Regular cardiac myocyte (primary cell): ENCODE measurements at places on chromosomes 1 and 21. TPM values are rescaled to one million over a fixed set of nuclear protein-coding genes. Genes with fewer than 3 reads are reported as not detected.

The TESK2 gene
- 0.96 and 2.5 TPM in 2 replicates for total RNA-seq

The OXCT2 gene
- 0.96 and 1.7 TPM in 2 replicates for total RNA-seq

The FAM151A gene
- total RNA-seq: not detected in 2 replicates

The GCLM gene
- total RNA-seq: 18.3 and 25.3 TPM in 2 replicates

The TSPAN1 gene
- 0.56 and 0.58 TPM in 2 replicates for total RNA-seq

The PRELP gene
- total RNA-seq: under 0.01 and 1.1 TPM in 2 replicates

The GNG12 gene
- 214 and 234 TPM in 2 replicates for total RNA-seq

The DAB1 gene
- 0.28 TPM in 1 of 2 replicates, not detected in the other for total RNA-seq

The ADAMTS5 gene
- total RNA-seq: 3.8 and 5.1 TPM in 2 replicates

The FOXD2 gene
- total RNA-seq: under 0.01 TPM in 2 replicates

The LCE3E gene
- not detected in 2 replicates for total RNA-seq

The MEX3A gene
- 1.1 and 1.2 TPM in 2 replicates for total RNA-seq

The RSPH1 gene
- under 0.01 TPM in 1 of 2 replicates, not detected in the other for total RNA-seq

The MFSD2A gene
- total RNA-seq: 5.4 and 6.1 TPM in 2 replicates

The CD164L2 gene
- total RNA-seq: not detected in 2 replicates

The SAMD11 gene
- total RNA-seq: 4.5 and 5.8 TPM in 2 replicates

The TEX38 gene
- total RNA-seq: not detected in 2 replicates

The TAS1R1 gene
- total RNA-seq: not detected in 2 replicates
